ENCODE measurements at places on chromosomes 5 and 9.

DNA sequence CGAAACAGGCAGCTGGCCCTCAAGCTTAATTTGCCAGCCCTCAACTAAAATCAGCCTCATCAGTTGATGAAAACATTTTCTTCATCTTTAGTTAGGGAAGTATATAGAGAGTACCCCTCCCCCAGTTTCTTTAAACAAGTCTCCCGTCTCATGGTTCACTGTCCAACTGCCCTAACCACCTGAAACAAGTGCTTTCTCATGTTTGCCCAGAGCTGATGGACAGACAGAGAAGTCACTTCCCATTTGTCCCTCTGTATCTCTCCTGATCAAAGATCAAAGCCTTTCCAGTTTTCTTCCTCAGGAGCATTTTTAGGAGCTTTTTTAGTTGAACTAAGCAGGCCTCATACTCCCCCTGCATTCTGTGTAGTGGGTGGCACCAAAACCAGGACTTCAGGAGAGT is 21.7 kb downstream of the FUBP3 start:
- DNase-seq: no peak

DNA sequence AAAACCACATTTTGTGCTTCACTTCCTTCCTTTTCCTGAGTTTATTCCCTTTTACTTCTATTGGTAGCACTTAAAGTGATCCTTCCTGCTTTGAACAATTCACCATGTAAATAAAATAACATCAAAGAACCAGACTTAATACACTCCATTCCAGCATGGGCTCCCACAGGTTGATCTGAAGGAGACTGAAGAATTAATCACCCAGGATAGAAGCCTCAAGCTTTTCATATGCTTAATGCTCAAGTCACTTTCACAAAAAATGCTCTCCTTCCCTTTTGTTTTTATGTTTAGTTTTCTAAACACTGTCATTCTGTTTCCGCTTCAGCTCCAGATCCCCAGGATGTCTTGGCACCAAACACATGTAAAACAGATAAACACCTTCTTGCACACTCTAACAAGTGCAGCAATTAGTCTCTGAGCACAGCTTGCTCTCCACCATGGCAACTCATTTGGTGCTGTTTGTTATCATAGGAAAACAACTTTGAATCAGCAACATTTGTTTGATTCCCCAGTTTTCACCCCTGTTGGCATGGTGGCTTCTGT is 37.0 kb downstream of the DMRTA1 start:
- no peak for DNase-seq

DNA sequence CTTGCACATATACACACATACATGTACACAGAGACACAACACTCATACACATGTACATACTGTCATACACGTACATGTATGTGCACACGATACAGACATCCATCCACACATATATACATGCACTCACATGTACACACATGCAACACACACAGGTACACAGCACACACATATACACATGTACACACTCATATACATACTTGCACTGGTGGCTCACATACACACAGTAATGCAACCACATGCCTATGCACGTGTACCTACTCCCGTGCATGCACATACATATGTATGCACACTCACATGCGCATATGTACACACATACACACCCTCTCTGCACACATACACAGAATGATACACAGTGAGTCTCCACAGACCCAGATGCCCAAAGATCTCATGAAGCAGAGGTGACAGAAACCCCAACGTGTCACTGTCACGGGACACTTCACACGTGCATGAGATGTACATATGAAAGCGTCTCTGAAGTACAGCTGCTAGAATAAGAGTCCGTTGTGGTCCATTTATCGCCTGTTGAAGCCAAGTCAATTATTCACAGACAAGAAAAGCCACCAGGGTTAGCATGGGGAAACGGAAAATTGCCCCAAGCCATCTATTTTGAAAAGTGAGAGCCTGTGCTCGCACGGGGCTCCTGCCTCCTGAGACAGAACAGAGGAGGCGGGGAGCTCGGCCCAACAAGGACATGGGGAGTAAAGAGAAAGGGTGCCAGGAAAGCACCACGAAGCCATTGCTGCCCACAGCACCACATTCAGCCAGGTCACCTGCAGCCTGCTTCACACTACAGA is 24.9 kb downstream of the LPCAT1 start:
- DNase-seq: no peak

DNA sequence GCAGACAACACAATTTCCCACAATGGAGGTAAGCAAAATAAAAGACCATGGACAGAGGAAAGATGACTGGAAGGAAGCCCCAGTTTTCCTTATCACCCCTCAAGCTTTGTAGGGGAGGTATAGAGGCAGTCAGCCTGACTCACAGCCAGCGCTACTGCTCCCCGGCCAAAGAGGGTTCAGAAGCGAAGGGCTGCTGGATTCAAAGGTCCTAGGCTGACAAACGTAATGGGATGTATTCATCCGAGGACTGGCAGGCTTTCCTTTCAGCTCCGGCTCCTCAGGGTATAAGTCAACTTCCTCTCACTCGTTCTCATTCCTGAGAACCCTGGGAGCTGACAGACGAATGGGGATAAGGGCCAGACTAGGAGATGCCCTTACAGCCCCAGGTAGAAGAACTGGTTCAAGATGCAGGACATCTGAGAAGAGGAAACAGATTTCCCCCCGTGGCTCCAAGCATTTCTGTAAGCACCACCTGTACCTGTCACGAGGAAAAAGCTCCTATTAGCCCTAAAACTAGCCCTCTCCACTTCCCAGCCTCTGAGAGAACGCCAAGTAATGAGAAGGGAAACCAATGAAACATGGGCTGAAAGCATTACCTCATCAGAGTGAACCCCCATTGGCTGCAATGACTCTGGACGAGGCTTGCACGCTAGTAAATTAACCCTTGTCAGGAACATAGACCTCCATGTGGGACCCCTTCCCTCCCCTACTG is 22.1 kb upstream of the FAM13B start:
- peak; percentile 18 for DNase-seq

DNA sequence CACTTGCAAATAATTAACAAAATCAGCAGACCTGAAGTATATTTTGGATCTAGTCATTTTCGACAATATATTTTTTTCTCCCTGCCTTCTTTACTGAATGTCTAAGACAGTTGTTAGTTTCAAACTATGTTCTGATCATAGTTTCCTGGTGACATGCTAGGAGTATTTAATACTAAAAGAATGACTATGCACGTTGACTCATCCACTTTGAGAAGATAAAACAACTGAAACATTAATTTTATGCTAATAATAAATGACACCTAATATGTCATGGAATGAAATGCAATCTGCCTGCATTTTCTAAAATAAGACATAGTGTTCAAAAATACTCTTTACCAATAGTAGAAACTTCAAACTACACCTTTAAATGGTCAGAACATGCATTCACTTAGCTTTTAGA is 2123.7 kb upstream of the C9orf72 start:
- DNase-seq: no peak

GRCh38 chr9:78319197-78320029 is 22.5 kb downstream of the PSAT1 start:
- DNase-seq: no peak

- no peak for DNase-seq
Observed at GRCh38 chr5:169880012-169880663, 100.2 kb downstream of the INSYN2B start.

- no peak for DNase-seq
Observed at GRCh38 chr9:80086386-80086785, 514.6 kb downstream of the TLE4 start.

DNA sequence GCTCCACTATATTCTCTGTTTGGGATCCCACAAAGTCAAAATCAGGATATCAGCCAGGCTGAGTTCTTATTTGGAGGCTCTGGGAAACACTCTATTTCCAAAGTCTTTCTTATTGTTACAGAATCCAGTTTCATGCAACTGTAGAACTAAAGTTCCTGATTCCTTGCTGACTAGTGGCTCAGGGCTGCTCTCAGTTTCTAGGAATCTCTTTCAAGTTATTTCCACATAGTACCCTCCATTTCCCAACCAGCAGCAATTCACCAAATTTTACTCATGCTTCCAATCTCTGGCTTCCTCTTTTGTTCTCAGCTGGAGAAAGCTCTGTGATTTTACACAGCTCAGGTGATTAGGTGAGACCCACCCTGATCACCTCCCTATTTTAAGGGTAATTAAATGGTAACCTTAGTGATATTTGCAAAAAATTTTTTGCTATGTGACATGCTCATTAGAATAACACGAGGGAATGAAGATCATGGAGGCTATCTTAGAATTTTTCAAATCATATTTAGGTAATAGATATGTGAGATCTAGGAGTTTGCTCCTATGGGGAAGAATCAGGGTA is 794.9 kb upstream of the ARRDC3 start:
- DNase-seq: no peak

GRCh38 chr5:158879993-158880392 is 219.7 kb downstream of the EBF1 start:
- DNase-seq: no peak

DNA sequence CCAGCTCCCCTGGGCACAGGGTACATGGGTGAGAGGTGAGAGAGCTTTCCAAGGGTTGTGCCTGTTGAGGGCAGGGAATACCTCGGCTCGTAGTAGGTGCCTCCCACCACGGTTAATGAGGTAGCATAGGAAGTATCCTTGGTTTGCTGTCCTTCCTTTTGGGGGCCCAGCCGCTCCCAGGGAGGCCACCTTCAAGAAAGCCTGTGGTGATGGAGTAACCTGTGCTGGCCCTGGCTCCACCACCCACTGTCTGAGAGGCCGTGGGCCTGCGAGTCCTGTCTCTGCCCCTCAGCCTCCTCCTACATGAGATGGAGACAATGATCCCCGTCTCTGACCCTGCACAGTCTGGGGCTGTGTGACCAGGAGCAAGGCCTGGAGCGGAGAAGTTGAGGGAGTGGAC is 40.8 kb downstream of the COL27A1 start:
- no peak for DNase-seq

- peak; percentile 35 for DNase-seq
Observed at GRCh38 chr9:125146247-125146646, 2.9 kb upstream of the SCAI start.

DNA sequence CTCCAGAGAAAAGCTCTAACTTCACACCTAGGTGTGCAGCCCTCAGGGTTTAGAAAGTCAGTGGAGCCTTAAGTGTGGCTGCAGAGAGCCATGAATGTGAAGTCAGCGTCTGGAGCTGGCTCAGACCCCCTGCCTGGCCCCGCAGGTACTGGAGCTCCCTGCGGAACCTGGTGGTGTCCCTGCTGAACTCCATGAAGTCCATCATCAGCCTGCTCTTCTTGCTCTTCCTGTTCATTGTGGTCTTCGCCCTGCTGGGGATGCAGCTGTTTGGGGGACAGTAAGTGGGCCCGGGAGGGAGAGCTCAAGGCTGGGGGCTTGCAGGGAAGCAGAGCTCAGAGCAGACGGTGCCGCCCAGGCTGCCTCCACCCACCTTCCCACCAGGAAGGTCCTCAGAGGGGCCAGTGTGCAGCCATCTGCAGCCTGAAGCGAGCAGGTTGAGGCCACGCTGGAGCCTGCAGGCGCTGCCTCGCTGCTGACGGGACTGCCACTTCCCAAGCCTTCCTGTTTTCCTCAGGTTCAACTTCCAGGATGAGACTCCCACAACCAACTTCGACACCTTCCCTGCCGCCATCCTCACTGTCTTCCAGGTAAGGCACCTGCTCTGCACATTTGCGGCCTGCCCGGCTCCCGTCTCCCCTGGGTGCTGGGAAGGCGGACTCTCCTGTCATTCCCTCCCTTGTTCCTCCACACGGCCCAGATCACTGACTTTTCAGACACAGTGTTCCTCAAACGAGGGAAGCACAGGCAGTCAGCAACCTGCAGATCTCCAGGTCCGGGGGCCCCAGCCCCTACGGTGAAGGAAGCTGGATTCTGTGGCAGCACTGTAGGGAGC is 108.9 kb downstream of the CACNA1B start:
- DNase-seq: no peak

DNA sequence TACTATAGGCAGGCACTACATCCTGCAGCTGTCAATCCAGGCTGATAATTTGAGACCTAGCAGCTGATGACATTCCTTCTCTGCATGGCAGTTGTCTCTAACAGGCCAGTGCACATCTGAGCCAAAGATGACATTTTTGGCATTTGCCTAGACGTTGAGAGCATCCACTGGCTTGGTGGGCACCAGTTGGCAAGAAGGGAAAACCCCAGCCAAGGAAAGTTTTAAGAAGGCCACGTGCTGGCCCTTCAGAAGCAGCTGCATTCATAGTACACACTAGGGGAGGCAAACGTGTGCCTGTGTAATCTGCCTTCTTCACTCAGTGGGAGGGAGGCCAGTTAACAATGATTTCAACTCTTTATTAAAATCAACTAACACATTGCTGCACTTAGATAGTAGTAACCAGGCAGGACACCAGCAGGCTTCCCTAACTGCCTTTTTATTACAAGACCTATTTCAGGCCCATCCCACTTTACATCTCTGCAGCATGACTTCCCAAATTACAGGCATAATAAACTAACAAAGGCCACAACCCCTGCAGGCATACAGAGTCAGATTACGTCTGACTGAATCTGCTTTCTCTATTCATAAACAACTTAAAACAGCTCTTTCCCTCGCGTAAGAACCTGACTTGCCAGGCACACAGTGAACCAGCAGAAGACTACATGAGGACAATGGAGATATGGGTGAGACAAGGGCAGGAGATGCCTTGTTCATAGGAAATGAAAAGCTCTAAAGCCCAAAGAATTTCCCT is 576.3 kb downstream of the PDE4D start:
- peak; percentile 54 for DNase-seq

GRCh38 chr9:21102305-21102704 is 24.6 kb upstream of the IFNB1 start:
- DNase-seq: no peak

GRCh38 chr5:97149709-97150108 is 7.3 kb upstream of the LIX1 start:
- no peak for DNase-seq

DNA sequence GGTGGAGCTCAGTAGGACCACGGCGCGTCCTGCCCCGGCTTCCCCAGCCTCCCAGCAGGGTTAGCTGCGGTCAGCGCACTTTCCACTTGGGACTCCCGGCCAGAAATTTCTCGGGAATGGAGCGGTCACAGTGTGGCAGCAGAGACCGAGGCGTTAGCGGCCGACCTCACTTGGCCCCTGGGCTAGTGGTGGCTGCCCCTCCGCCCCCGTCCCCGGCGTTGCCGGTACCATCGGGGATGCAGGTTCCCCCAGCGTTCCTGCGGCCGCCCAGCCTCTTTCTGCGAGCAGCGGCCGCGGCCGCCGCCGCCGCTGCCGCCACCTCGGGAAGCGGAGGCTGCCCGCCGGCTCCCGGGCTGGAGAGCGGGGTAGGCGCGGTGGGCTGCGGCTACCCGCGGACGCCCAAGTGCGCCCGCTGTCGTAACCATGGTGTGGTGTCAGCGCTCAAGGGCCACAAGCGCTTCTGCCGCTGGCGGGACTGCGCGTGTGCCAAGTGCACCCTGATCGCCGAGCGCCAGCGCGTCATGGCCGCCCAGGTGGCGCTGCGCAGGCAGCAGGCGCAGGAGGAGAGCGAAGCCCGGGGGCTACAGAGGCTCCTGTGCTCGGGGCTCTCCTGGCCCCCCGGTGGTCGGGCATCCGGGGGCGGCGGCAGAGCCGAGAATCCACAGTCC is 460 bp downstream of the DMRTA1 start:
- no peak for DNase-seq

DNA sequence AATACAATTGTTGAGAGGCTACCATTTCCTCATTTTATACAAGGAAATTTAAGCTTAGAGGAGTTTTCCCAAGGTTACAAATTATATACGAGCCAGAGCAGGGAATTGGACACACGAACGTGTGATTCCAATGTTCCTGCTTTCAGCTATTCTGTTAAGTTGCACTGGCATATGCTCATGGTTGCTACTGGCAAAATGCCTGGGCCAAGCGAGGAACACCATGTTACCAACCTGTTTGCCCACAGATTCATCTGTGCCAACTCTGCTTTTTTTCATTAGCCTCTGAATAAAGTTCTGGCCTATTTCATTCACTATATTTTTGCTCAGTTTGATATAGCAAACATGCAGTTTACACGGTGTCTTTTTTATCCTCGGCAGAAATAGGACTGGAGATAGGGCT is 5.1 kb upstream of the C5orf46 start:
- no peak for DNase-seq
